Activated CD8-positive, alpha-beta memory T cell treated with anti-CD3 and anti-CD28 coated beads for 4 hours (primary cell): ENCODE measurements at places on chromosomes 4 and X.

DNA sequence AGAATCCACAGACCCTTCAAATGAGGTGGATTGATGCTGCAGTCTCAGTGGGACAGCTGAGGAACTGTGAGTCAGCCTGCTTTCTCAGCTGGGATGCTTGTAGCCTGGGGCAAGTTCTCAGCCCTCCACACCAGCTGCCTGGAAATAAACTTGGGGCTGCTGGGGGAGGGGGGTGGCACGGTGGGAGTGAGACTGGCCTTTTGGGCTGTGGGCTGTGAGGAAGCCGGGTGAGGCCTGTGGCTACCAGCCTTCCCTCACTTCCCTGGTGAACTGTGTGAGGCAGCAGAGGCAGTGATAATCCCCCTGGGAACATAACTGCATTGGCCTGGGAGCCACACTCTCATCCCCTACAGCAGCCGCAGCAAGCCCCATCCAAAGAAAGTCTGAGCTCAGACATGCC is 114.5 kb upstream of the GUCY1A1 start:
- DNase-seq: no peak

GRCh38 chr4:139311909-139312308 is 9.6 kb upstream of the NDUFC1 start:
- no peak for DNase-seq

GRCh38 chrX:124239324-124239723 is 93.1 kb upstream of the TEX13D start:
- no peak for DNase-seq

DNA sequence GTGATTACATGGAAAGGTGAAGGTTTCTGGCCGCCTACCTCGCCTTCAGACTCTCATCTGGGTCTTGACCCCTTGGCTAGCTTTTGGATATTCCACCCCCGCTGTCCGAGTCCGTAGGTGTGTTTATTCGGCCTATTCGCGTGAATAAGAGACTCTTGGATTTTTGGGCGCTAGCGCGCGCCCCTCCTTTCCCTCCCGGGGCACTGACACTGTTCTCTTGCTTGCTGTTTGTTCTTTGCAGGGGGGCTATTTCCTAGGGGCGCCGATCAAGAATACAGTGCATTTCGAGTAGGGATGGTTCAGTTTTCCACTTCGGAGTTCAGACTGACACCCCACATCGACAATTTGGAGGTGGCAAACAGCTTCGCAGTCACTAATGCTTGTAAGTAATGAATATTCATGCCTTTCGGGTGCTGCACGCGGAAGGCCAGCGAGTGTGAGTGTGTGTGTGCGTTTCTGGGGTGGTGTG is 932 bp downstream of the GRIA2 start:
- DNase-seq: no peak

DNA sequence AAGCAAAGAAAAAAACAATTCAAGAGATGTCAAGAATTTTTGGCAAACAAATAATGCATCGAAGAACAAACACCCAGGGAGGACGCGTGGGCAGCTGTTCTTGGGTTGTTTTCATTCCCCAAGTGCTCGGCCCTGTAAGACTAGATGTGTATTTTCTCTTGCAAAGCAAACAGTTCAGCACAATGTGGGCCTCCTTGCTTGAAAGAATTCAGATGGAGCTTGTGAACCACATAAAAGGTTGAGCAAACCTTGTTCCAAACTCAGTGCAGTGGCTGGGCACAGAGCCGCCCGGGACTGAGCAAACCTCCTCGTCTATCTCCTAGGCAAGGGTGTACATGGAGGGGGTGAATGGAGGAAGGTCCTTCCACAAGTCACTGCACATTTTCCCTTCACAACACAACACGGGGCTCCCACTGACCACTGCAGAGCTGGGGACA is 82.4 kb downstream of the HTRA3 start:
- no peak for DNase-seq

DNA sequence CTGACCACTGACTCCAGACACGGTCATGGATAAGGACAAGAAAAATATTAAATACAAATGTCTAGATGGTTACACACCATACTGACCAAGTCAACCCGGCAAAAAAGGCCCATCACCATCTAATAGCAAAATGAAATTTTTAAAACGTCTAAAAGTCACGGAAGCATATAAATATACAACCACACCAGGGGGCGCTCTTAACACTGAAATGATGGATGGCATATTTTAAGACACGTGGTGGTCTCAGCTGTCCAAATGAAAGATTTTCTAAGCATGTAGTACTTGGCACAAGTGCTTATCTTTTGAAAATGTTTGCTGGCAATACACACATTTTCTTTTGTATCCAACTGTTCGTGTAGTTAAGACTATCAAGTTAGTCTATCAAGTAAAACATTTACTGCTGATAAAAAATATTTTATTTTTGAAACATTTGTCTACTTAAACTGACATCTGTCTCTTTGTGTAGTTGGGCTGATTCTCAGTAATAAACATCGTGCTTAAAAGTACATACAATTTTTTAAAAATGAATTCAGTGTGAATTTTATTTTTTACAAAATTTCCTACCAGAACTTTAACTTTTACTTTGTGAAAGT is 64.6 kb downstream of the COX7B2 start:
- DNase-seq: no peak

DNA sequence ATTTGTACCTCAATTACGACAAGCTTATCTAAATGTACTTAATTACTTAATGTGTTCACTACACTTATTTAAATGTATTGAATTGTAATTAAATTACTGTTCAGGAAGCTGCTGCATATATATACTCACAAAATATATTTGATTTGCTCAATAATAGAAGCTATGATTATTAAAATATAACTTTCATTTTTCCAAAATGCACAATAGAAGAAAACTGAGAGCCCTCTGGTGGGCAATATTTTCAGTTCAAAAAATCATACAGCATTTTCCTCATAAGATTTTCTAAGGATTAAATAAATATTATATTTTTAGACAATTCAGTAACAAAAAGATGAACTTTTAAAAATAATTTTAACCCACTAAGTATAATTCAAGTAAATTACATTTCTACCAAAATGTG is 217.3 kb downstream of the DKK2 start:
- DNase-seq: no peak

DNA sequence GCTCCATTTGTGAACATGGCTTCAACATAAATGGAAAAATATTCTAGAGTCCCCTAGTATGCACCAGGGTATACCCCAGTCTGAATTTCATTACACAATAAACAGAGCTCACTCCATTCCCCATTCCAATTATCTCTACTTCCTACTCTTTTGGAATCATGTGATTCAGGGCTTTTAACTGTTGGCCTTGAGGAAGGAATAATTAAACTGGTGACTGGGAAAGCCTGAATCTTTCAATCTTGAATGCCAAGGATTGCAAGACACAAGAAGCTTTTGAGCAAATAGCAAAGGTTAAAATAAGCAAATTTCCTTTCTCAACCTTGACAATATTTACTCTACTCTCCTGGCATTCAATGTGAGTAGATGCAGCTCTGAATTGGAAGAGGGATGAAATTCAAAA is 77.5 kb upstream of the INPP4B start:
- no peak for DNase-seq
